Right lung (tissue), 10 donors: ENCODE measurements at places on chromosomes 13 and 19.
A peak's percentile ranks its signal among the peaks of the same experiment; 100 is the strongest.

- DNase-seq = no peak
Measured at GRCh38 chr13:78460176-78460575, 143.2 kb downstream of the POU4F1 start.

GRCh38 chr13:40490086-40490758 lies 176.2 kb downstream of the FOXO1 start:
- no peak for DNase-seq

GRCh38 chr19:51070334-51071094 lies 5.6 kb upstream of the KLK13 start:
- DNase-seq = no peak

- DNase-seq = no peak
Measured at GRCh38 chr13:39888865-39889810, 233.7 kb downstream of the COG6 start.

DNA sequence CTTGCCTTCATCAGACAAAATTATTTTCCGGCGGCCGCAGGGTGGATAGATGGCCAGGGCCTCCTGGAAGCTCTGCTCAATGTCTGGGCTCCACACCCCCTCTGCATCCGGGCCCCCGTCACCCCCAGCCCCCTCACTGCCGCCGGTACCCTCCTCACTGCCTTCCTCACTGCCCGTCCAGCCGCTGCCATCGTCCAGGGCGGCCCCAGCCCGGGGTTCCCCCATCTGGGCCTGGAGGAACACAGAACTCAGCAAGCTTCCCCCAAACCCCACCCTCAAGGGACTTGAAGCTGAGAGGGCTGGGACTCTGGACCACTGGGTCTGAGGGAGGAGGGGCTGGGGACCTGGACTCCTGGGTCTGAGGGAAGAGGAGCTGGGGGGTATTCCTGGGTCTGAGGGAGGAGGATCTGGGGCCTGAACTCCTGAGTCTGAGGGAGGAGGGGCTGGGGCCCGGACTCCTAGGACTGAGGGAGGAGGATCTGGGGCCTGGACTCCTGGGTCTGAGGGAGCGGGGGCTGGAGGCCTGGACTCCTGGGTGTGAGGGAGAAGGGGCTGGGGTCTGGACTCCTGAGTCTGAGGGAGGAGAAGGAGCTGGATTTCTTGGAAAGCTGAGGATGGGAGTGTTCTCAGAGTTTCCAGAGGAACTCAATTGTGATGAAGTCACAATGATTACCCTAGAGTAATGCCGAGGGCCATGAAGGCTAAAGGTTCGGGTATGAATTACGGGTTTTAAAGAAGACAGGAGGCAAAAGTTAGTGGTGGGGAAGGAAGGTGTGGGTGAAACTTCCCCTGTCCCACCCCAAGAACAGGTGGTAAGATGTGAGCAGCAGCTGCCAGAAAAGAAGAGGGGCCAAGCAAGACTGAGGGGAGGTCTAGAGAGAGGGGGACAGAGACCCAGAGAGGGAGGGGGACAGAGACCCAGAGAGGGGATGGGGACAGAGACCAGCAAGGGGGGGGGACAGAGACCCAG lies 2.1 kb downstream of the TEAD2 start:
- no peak for DNase-seq

GRCh38 chr13:28204043-28204442 lies 65.7 kb downstream of the PAN3 start:
- no peak for DNase-seq

DNA sequence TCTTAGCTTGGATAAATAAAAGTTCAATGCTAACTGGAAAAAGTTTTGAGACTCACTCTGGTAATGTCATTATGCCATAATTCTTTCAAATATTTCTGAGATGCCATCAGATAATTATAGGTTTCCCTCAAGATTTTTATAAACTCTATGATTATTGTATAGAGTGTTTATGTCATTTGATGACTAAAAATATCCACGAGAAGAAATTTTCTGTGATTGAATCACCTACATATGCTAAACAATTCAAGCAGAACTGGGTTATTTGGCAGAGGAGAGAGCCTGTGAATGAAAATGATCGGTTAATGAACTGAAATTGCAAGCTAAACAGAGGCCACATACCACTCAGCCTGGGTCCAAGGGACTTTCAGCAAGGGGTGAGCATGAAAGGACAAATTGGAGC lies 92.6 kb upstream of the TSC22D1 start:
- DNase-seq = no peak

- DNase-seq = peak; percentile 36
Measured at GRCh38 chr13:42968906-42969305, 23.1 kb downstream of the EPSTI1 start.

DNA sequence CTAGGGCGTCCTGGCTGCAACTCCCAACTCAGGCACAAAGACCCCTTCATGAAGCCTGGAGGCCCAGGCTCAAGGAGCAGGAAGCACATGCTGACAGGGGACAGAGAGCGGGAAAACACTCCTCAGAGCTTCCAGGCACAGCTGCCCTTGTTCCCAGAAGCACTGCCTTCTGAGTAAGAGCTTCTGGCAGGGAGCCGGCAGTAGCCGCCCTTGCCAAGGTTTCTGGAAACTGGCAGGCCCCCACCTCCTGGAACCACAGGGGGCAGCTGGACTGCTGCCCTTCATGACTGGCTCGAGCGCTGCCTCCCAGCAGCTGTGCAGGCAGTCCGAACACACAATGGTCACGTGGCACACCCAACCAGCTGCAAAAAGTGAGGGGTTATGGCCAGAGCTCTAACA lies 33.6 kb upstream of the EPHX3 start:
- peak; percentile 89 for DNase-seq

DNA sequence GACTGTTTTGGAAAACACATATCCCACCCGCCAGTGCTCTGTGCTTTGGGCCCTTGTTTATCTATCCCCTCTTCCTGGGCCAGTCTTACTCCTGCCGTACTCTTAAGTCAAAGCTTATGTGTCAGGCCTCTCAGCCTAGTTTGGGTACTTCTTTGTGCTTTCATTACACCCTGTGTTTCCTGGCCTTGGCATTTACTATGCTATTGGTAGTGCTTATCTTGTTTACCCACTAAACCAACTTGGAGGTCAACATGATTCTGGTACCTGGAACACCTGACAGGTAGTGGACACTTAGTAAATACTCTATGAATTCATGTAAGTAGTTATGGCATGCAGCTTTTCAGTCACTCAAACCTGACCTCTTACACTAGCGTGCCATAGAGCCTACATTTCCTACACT lies 2.4 kb downstream of the POLR1D start:
- DNase-seq = no peak

- DNase-seq = no peak
Measured at GRCh38 chr13:80361883-80362327, 21.0 kb upstream of the SPRY2 start.

DNA sequence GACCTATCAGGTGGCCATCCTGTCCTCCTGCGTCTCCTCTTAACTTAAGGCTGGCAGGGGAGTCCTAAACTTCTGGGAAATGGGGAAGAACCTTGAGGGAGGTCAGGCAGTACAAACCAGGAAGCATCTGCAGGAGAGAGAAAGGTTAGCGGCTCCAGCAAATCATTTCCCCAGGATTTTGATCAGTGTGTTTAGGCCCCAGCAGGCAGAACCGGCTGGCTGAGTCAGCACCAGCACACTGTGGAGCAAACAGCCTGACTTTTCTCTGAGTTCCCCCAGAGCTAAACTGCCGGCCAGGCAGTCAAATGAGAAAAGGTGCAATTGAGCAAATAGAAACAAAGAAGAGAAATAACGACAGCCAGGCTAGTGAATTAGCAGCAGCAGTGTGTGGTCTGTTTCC lies 46.7 kb upstream of the MEDAG start:
- DNase-seq = no peak

- DNase-seq = no peak
Measured at GRCh38 chr19:11291991-11292390, 4.0 kb upstream of the TSPAN16 start.
